Vagina (tissue), 2 donors: ENCODE measurements at places on chromosomes 16 and 17. TPM values are rescaled to one million over a fixed set of nuclear protein-coding genes. Genes with fewer than 3 reads are reported as not detected.

The CPNE2 gene
- total RNA-seq, result 40.3 TPM

The NPIPB9 gene
- not detected for total RNA-seq

The TAC4 gene
- total RNA-seq, result not detected

The DECR2 gene
- total RNA-seq, result 17.9 TPM

GRCh38 chr17:32558997-32559650 is 72.3 kb downstream of the CDK5R1 start:
- DNase-seq, result no peak

DNA sequence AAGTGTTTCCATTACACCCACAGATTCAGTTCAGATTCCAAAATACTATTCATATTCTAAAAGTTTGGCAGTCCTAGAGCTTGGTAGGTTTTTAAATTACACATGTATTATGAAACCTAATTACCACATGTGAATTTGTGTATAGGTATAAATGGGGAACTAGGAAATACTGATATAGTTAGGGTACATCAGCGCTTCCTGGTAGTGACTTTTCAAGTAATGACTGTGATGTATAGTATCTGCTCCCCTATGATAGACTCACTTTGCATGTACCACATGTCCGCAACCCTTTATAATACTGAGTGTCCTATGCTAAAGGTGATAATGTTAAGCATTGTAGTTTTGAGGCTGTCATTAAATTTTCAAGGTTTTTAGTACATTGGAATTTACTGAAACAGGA is 22.9 kb downstream of the CDK12 start:
- DNase-seq, result no peak

GRCh38 chr17:37488009-37488604 is 1.6 kb upstream of the DUSP14 start:
- DNase-seq, result no peak

DNA sequence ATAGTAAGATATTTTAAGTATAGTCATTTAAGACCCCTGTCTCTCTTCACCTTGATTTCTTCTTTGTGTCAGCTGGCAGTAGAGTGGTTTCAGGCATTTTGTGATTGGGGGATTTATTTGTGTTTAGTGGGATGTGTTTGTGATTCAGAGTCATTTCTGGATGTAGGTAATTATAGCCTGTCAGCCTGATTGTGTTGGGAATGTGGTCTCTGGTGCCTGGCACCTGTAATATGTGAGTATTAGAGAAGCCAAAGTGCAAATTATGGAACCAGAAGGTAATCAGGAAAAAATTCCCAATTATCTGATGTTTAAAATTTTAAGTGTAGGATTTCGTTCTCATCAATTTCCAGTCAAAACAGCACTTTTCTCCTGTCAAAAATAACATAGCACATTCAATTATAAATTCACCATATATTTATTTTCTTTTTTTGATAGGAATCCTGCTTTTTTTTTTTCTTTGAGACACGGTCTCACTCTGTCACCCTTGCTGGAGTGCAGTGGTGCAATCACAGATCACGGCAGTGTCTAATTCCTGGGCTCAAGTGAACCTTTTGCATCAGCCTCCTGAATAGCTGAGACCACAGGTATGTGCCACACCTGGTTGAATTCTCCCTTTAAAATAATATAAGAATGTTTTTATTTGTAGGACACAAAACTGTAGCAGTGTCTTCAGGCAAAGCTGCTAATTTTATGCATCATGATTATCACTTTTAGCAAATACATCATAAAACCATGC is 42.7 kb downstream of the ATF7IP2 start:
- no peak for DNase-seq

- no peak for DNase-seq
Observed at GRCh38 chr17:17034496-17035075, 7.7 kb upstream of the MPRIP start.

- DNase-seq, result no peak
Observed at GRCh38 chr16:56353054-56353921, 72.1 kb downstream of the AMFR start.

GRCh38 chr16:12703935-12704334 is 99.8 kb downstream of the CPPED1 start:
- DNase-seq, result no peak

DNA sequence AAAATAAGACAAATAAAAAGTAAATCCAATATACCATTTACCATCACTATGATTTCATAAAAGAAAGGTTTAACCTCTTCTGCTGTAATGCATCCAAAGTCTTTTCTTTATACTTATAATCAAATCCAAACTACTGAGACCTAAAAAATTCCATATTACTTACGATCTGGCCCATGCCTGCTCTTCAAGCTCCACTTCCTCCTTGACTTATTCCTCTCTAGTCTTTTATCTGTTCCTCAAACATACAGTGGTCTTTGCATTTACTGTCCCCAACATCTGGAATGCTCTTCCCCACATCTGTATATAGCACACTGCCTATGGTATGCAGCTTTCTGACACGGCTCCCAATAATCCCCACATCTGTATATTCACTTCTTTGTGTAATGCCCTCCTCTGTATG is 33.8 kb downstream of the PCTP start:
- no peak for DNase-seq

- no peak for DNase-seq
Observed at GRCh38 chr17:29723278-29724047, 100.8 kb upstream of the CORO6 start.

DNA sequence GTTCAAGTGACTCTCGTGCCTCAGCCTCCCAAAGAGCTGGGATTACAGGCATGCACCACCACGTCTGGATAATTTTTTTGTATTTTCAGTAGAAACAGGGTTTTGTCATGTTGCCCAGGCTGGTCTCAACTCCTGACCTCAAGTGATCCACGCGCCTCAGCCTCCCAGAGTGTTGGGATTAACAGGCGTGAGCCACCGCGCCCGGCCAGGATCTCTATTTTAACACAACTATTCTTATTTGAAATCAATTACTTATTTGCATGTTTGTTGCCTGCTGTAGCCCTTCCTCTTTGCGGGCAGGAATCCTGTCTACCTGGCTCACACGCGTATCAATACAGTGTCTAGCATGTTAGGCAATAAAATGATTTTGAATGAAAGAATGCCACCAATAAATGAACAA is 818 bp upstream of the CNEP1R1 start:
- no peak for DNase-seq

- no peak for DNase-seq
Observed at GRCh38 chr17:64263000-64263766, at the start of gene TEX2. TSS of gene TEX2 (minus strand) at chr17:64263260. CDS start at chr17:64214217, 49,043 bp downstream.

DNA sequence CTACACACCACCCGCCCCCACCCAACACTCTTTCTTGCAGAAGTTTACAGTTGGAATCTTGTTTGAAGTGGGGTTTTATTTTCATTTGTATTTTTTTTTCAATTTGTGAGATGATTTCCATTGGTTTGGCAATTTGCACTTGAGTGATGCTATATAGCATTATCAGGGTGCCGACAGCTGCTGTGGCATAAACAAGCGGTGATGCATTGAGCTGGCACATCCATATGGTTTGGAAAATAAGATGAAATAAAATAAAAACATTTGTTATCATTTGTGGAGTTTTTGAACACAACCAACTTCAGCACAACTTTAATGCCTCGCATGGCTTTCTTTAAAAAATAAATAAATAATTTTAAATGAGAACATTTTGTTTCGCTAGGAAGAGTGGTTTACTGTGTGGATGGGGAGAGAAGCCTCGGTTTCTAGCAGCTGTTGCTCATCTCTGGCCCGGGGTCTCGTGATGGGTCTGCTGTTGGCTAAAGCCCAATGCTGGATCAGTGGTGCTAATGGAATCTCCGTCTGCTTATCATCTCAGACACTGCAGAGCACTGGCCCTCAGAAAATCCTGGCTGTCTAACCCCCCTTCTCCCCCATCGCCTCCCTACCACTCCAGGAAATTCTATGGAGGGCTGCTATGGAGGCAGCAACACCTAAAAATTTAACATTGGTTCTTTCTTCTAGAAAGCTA is 192.3 kb upstream of the MAF start:
- DNase-seq, result no peak

- DNase-seq, result no peak
Observed at GRCh38 chr16:23217646-23218045, 35.1 kb downstream of the SCNN1G start.

GRCh38 chr16:19356024-19356952 is 61.4 kb upstream of the TMC5 start:
- DNase-seq, result no peak

DNA sequence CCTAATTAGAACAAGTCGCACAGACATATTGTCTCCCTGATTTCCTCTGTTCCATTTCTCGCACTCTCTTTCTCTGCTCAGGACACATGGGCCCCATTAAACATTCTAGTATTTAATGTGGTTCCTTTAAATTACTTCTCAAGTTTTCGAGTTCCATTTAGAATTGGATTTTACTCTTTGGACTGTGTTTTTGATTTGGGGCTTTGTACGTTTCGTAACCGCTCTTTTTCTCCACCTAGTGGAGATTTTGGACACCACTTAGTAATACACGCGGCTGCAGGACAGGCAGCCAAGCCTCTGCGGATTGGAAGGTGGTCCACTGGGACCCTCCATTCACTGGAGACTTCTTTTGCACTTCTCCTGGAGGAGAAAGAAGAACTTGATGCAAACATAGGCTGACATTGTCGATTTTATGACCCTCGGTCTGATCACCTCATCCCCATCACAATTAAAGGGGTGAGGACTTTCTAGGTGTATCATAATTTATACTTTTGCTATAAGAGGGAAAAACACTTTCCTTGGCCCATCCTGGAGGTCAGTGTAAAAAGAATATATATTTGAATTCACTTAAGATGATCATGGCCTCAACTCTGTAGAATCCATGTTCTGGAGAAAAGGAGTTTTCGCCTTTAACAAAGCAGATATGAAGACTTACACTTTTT is 85.7 kb downstream of the NOG start:
- no peak for DNase-seq
